ENCODE measurements at places on chromosomes 13 and 19.

- DNase-seq: no peak
Measured at GRCh38 chr13:43408274-43408673, 378.5 kb downstream of the ENOX1 start.

- no peak for DNase-seq
Measured at GRCh38 chr13:81639984-81640582, 1299.2 kb upstream of the SPRY2 start.

- no peak for DNase-seq
Measured at GRCh38 chr13:110643768-110644421, 28.6 kb downstream of the NAXD start.

- no peak for DNase-seq
Measured at GRCh38 chr13:82898586-82898985, 983.7 kb downstream of the SLITRK1 start.

DNA sequence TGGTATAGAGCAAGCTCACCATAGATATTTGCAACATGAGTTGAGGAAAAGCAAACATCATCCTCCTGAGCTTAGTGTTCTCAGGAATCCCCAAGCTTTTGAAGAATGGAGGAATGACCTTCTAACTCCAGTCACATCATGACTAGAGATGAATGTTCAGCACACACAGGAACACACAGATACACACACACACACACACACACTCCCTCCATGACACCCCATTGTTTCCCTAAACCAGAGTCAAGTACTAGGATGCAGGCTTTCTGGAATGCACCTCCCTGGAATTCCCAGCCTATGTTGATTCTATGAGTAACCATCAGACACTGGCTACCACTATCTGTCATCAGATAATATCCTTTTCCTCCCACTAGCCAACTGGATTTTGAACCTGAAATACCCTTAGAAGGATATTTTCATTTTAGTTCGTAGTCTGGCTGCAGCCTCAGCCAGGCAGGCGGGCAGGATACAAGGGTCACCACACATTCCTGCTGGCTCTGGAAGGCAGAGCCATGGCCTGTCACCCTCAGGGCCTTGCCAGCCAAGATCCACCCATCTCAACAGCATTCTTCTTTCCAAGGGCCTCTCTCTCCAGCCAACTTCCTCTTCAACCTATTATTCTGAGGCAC is 162.4 kb downstream of the FOXO1 start:
- DNase-seq: no peak

DNA sequence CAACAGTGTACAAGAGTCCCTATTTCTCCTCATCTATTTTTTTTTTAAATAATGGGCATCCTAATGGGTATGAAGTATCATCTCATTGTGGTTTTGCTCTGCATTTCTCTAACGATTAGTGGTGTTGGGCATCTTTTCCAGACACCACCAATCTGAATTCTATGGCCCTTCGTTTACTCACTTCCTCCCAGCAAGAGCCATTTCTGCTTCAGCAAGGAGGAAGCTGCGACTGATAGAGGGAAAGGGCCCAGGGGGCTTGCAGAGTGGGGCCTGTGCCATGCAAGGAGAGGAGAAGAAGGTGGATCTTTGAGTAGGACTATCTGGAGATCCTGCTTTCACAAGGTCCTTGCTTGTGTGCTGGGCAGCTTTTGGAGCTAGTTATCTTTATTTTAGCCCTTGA is 58.0 kb downstream of the USPL1 start:
- DNase-seq: no peak

- DNase-seq: no peak
Measured at GRCh38 chr13:67048084-67048820, 181.9 kb downstream of the PCDH9 start.

DNA sequence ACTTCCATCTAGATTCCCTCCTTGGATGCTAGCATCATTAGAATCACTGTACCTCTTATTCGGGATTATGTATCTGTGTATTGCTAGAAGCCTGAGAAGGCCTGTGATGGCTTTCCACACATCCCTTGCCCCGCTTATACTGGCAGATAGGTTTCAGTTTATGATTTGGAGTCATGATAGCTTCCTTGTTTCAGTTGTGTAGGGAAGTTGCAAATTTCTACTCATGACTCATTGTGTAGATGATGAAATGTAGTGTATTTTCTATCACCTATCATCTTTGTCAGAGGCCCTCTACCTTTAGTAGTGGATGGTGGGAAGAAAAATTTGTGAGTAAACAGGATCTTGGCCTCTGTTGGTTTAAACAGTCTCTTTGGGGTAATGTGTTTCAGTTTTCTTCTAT is 165.2 kb downstream of the GGACT start:
- DNase-seq: no peak

DNA sequence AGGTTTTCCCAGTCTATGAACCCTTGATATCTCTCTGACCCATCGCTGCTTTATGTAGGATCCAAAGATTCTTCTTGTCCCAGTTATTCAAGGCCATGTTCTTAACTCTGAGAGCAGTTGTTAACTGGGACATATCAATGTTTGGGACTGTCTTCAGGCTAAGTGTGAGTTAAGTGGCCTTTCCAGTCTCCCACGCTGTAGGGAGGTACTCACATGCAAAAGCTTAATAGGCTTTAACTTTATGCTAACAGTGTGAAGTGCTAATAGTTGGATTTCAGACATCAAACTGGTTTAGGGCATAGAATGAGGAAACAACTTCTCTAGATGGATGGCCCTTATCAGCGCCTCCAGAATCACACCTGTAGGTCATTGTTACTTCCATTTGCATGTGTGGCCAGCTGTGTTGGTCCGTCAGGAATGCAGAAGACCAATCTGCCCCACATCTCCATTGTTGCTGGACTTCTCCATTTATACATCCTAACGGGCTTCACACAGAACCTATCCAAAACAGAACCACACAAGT is 104.7 kb upstream of the MBNL2 start:
- DNase-seq: no peak

DNA sequence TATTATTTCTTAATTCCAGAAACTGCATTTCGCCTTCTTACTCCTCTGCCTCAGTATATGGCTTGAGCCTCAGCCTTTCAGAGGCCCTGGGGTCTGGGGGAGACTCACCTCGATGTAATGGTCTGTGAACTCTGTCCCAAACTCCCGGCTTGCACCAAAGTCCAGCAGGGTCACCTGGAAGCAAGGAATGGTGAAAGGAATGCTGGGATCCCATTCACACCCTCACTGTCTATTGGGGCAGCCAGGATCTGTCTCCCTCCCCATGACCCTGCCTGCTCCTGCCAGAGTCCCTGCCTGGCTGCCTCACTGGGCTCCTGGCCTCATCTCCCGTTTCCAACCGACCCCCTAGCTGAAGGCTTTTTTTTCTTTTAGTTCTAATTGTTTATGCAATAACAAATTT is 5.4 kb upstream of the NUMBL start:
- DNase-seq: no peak

DNA sequence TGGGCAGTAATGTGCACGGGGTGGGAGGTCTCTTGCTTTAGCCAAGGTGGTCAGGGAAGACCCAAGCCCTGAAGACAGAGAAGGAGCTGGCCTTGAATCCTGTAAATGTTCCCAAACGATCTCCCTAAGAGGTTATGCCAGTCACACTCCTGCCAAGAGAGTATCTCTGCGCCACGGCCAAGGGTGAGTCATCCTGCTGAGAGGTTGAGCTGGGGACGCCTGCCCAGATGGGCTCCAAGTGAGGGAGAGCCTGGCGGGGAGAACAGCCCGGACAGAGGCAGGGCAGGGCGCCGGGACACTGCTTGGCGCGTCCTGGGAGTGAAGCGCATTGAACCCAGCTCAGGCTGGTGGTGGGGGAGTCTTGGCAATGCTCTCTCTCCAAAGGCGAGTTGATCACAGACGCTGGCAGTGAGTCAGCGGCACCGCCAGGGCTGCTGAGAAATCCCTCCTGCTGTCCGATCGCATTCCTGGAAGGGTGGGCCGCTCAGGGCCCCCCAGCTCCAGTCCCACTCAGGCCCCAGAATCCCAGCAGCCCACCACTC is 16.4 kb downstream of the SULT2B1 start:
- no peak for DNase-seq

DNA sequence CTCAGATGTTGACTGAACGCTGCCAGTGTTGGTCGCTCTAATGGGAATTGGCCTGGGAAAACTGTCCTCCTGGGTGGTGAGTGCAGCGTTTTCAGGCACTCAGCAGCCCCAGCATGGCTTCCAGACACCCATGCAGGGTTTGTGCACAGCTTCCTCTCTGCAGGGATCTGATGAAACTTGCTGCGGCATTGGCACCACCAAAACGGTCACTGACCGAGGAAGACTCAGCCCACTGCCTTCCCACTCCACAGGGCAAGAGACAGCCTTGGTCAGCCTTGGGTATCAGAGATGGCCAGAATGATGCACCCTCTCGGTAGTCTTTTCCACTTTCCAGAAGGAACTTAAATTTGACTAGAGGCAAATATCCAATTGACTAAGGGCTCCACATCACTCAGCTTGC is 398.9 kb downstream of the IRS2 start:
- DNase-seq: no peak

DNA sequence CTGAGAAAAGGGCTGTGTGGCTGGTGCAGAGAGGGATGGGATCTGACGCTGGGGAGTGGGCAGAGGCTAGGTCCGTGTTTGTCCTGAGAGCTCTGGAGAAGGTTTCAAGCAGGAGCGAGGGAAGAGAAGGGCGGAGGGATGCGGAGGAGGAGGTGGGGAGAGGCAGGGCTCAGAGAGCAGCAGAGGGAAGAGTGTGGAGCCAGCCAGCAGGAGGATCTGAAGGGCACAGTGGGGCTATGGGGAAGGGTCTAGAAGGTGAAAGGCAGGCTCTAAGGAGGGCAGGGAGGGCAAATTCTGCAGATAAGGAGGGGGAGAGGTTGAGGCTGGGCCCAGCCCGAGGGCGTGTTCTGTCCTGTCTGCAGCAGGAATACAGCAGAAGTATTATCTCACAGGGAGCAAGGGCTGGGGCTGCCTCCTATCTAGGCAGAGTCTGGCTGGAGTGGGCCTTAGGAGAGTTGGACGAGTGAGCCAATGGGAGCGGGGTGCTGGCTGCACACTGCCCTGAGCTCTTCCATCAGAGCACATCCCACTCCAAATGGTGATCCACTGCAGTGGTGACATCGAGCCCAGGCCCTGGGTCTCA is 6.1 kb downstream of the AP2A1 start:
- DNase-seq: no peak

GRCh38 chr13:99657848-99658260 is 156.6 kb downstream of the TM9SF2 start:
- DNase-seq: no peak

GRCh38 chr19:2413629-2414028 is 13.8 kb downstream of the TIMM13 start:
- DNase-seq: no peak

DNA sequence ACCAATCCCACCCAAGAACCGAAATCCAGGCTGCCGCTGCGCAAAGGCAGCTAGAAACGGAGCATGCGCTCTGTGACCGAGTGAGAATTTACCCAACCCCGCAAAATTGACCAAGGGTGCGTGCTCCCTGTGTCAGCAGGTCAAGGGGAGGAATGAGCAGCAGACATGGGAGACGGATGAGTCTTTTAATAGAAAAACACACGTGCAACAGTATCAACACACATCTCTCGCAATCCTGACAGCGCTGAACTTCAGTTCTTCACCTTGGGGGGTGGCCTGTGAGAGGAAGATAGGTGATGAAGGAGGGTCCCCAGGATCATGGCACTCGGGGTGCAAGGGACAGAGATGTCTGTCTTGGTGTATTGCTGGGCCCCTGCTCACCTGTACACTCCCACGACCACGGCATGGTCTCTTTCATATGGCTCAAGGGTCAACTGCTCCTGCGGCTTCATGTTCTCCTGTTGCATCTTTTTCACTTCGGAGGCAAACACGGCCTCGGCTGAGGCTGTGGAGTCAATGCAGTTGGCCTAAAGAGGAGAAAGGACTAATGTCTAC is 402 bp upstream of the DYRK1B start:
- DNase-seq: no peak

Data from bone marrow (tissue), 2 donors.